ENCODE measurements at places on chromosomes 13 and 19.

DNA sequence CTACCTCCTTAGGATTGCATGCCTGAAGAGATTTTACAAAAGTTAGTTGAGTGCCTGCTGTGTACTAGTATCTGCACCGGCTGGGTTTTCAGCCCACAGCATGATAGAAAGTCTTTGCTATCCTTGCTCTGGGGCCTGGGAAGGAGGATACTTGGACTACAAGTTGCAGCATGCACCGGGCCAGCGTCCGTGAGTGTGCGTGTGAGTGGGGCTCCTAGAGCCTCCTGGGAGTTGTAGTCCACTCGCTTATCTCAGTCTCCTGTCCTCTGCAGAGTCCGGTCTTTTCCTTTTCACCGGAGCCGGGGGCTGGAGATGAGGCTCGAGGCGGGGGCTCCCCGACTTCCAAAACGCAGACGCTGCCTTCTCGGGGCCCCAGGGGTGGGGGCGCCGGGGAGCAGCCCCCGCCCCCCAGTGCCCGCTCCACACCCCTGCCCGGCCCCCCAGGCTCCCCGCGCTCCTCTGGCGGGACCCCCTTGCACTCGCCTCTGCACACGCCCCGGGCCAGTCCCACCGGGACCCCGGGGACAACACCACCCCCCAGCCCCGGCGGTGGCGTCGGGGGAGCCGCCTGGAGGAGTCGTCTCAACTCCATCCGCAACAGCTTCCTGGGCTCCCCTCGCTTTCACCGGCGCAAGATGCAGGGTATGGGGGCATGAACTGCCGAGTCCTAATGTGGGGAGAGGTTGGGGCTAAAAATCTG is 20.6 kb downstream of the BRSK1 start:
- DNase-seq, result peak; percentile 59

GRCh38 chr19:11382898-11383705 is 1.0 kb downstream of the EPOR start:
- DNase-seq, result no peak

DNA sequence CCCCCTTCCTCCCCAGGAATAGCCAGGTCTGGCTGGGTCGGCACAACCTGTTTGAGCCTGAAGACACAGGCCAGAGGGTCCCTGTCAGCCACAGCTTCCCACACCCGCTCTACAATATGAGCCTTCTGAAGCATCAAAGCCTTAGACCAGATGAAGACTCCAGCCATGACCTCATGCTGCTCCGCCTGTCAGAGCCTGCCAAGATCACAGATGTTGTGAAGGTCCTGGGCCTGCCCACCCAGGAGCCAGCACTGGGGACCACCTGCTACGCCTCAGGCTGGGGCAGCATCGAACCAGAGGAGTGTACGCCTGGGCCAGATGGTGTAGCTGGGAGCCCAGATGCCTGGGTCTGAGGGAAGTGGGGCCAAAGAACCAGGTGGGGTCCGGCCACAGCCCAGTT is 3.2 kb downstream of the KLK2 start:
- DNase-seq, result no peak

- DNase-seq, result no peak
Measured at GRCh38 chr13:34430294-34430693, 511.8 kb upstream of the NBEA start.

- no peak for DNase-seq
Measured at GRCh38 chr13:36706755-36707154, 32.9 kb downstream of the SERTM1 start.

- peak; percentile 47 for DNase-seq
Measured at GRCh38 chr13:36030670-36031331, 100.4 kb downstream of the DCLK1 start.

DNA sequence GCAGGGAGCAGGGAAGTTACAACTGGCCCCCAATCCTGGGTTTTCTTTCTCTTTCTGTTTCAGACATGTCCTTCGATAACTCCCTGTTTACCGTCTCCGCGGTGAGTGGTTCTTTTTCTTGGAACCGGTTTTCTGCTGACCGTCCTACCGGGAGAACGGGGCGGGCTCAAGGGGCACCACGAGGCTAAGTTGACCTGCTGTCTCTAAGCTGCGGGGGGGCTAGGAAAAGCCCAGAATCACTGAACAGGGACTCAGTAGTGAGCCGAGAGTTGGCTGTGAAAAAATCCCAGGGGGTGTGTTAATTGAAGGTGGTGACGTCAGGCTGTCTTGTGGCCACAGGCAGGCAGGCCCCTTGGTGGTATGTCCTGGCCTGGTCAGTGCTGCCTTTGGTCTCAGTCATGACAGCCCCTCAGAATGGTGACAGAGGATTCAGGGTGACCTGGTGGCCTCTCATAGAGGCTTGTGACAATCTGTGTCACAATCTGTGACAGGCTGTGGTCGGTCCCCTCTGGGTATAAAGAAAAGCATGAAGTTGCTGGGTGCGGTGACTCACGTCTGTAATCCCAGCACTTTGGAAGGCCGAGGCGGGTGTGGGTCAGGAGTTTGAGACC is 8.1 kb upstream of the CARM1 start:
- DNase-seq, result no peak

DNA sequence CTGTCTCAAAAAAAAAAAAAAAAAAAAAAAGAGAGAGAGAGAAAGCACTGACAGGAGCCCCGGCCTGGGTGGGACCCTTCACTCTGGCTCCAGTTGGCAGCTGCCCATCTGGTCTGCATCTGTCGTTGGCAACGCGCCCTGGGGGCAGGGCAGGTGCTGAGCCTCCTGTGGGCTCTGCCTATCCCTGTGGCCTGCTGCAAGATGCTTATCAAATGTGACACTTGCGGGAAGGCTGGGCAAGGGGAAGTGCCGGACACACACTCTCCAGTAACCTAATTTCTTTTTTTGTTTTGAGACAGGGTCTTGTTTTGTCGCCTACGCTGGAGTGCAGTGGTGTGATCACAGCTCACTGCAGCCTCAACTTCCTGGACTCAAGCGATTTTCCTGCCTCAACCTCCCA is 10.7 kb upstream of the KPTN start:
- DNase-seq, result no peak

All from RWPE1 (cell line).